ENCODE measurements at places on chromosomes 11 and 22. TPM values are rescaled to one million over a fixed set of nuclear protein-coding genes. Genes with fewer than 3 reads are reported as not detected.

DNAJC4 gene
- 33.0 TPM for total RNA-seq

MRGPRE gene
- total RNA-seq: not detected

DNA sequence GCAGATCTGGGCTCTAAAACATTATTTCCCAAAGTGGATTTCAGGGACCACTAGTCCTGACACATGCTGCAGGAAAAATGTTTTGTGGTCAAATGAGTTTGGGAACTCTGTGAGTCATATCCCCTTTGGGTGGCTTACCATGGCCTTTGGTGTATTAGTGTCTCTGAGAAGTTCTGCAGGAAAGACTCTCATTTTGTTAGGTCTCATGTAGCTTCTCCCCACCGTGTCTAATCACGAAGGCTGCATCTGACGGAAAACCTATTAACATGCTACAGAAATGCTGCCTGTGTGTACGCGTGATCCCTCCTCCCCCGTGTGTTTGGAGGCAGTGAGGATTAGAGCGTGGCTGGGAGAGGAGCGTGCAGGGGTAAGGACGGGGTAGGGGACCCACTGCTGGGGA lies 191.7 kb downstream of the ST3GAL4 start:
- no peak for DNase-seq

DNA sequence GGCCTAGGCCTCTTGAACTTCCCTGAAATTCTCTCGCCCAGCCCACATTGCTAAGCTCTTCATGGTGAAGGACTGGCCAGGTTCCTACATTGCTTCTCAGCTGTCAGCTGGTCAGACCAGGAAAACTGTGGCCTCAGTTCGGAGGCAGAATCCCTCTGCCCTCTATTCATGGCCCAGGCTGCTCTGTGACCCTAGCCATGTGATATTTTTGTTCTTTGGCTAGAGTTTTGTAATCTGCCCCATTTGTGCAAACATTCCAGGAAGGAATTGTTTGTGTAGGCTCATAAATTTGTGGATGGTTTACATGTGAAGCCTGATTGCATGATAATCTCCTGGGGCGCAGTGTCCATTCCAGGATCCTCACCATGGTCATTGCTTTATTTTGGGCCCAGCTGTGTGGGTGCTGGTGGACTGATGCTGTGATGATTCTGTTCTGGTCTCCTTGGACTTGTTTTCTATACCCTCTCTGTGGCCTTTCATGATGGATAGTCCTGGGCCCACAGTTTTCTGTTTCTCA lies 149.1 kb upstream of the E2F8 start:
- DNase-seq: no peak

PELI3 gene
- 5.4 TPM for total RNA-seq

FBLN1 gene
- total RNA-seq: not detected

GAS2 gene
- 0.76 TPM for total RNA-seq

GRCh38 chr11:33552756-33553155 lies 147.9 kb downstream of the C11orf91 start:
- DNase-seq: no peak

- no peak for DNase-seq
Measured at GRCh38 chr11:9347100-9347499, 32.7 kb upstream of the TMEM41B start.

- no peak for DNase-seq
Measured at GRCh38 chr11:75667255-75667830, 1.5 kb downstream of the MAP6 start.

GRCh38 chr11:68469122-68469521 lies 8.6 kb downstream of the PPP6R3 start:
- DNase-seq: no peak

HEPN1 gene
- total RNA-seq: not detected

GRCh38 chr22:20957683-20958431 lies 9.2 kb upstream of the AIFM3 start:
- no peak for DNase-seq

DNA sequence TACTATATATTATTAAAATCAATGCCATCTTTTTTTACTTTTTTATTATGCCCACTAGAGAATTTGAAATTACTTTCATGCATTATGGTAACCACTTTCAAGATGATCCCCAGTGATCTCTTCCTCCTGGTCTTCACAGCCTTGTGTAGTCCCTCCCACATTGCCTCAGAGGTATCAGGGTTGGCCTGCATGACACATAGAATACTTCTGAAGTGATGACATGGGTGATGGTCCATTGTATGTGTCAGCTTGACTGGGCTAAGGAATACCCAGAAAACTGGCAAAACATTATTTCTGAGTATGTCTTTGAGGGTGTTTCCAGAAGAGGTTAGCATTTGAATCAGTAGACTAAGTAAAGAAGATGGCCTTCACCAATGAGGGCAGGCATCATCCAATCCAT lies 14.2 kb upstream of the ISX start:
- DNase-seq: no peak

TMEM135 gene
- 23.0 TPM for total RNA-seq

ACTN3 gene
- total RNA-seq: 0.12 TPM

- DNase-seq: no peak
Measured at GRCh38 chr11:123590296-123590912, 64.0 kb downstream of the SCN3B start.

INSC gene
- total RNA-seq: not detected

GRCh38 chr11:88175569-88176075 lies 379 bp upstream of the RAB38 start:
- DNase-seq: no peak

TUBA8 gene
- total RNA-seq: 3.0 TPM
